Epithelial cell of alveolus of lung (primary cell): ENCODE measurements at places on chromosomes 6 and 20. TPM values are rescaled to one million over a fixed set of nuclear protein-coding genes. Genes with fewer than 3 reads are reported as not detected.

ADGRG6 gene
- 12.7 and 13.4 TPM in 2 replicates for total RNA-seq

SIM1 gene
- total RNA-seq, result 0.08 TPM in 1 of 2 replicates, not detected in the other

TAGAP gene
- total RNA-seq, result 0.13 TPM in 1 of 2 replicates, not detected in the other

NRN1 gene
- 0.13 TPM in 1 of 2 replicates, not detected in the other for total RNA-seq

FNDC1 gene
- 0.65 TPM in 1 of 2 replicates, not detected in the other for total RNA-seq

CEP85L gene
- 9.7 and 14.5 TPM in 2 replicates for total RNA-seq

SAMD3 gene
- total RNA-seq, result 0.39 TPM in 1 of 2 replicates, not detected in the other

LKAAEAR1 gene
- not detected in 2 replicates for total RNA-seq

ASIP gene
- not detected in 2 replicates for total RNA-seq

HLA-G gene
- 0.91 TPM in 1 of 2 replicates, not detected in the other for total RNA-seq

TMC2 gene
- not detected in 2 replicates for total RNA-seq

RAMACL gene
- total RNA-seq, result 0.26 and 0.96 TPM in 2 replicates

SSTR4 gene
- total RNA-seq, result not detected in 2 replicates

DACT2 gene
- total RNA-seq, result 0.39 TPM in 1 of 2 replicates, not detected in the other

CD83 gene
- 0.88 and 1.0 TPM in 2 replicates for total RNA-seq

NR2E1 gene
- total RNA-seq, result not detected in 2 replicates

SCGN gene
- total RNA-seq, result not detected in 2 replicates

SMPDL3A gene
- total RNA-seq, result 9.2 and 42.0 TPM in 2 replicates

PPP1R16B gene
- 0.39 and 0.56 TPM in 2 replicates for total RNA-seq

RIMS1 gene
- 0.16 and 0.91 TPM in 2 replicates for total RNA-seq

GPX5 gene
- total RNA-seq, result not detected in 2 replicates

CFB gene
- 5.2 and 10.7 TPM in 2 replicates for total RNA-seq

LIN28B gene
- not detected in 2 replicates for total RNA-seq

GGT7 gene
- total RNA-seq, result 17.1 and 24.0 TPM in 2 replicates

OR2H2 gene
- total RNA-seq, result not detected in 2 replicates

POU3F2 gene
- total RNA-seq, result not detected in 2 replicates

SCUBE3 gene
- total RNA-seq, result 0.16 and 0.26 TPM in 2 replicates

CST4 gene
- 0.78 TPM in 1 of 2 replicates, not detected in the other for total RNA-seq

LRRN4 gene
- total RNA-seq, result 0.26 TPM in 1 of 2 replicates, not detected in the other

CDC5L gene
- 16.8 and 20.0 TPM in 2 replicates for total RNA-seq

RUNX2 gene
- 12.8 TPM in 2 replicates for total RNA-seq

TBPL1 gene
- 25.2 and 27.3 TPM in 2 replicates for total RNA-seq

RSPH9 gene
- 0.24 and 0.78 TPM in 2 replicates for total RNA-seq

HLA-DQA1 gene
- not detected in 2 replicates for total RNA-seq

FLRT3 gene
- total RNA-seq, result 4.8 and 7.7 TPM in 2 replicates

TRMT11 gene
- total RNA-seq, result 14.1 and 14.6 TPM in 2 replicates

OPRL1 gene
- 1.2 and 1.4 TPM in 2 replicates for total RNA-seq

LTA gene
- not detected in 2 replicates for total RNA-seq

DDX39B gene
- 517 and 600 TPM in 2 replicates for total RNA-seq

NINL gene
- 6.5 and 9.0 TPM in 2 replicates for total RNA-seq

SEL1L2 gene
- total RNA-seq, result not detected in 2 replicates

BEND6 gene
- total RNA-seq, result 4.1 and 5.3 TPM in 2 replicates

TENT5A gene
- total RNA-seq, result 9.4 and 15.8 TPM in 2 replicates

ZC2HC1B gene
- total RNA-seq, result not detected in 2 replicates

OPN5 gene
- total RNA-seq, result not detected in 2 replicates

TTI1 gene
- 17.0 and 17.6 TPM in 2 replicates for total RNA-seq

PHF1 gene
- total RNA-seq, result 20.2 and 20.4 TPM in 2 replicates

RAET1L gene
- total RNA-seq, result not detected in 2 replicates
